ENCODE measurements at places on chromosomes 7 and 10. TPM values are rescaled to one million over a fixed set of nuclear protein-coding genes. Genes with fewer than 3 reads are reported as not detected.

NRBF2 gene
- 50.8 TPM for total RNA-seq

OR2A42 gene
- total RNA-seq: under 0.01 TPM

MMD2 gene
- not detected for total RNA-seq

VPS37D gene
- 3.0 TPM for total RNA-seq

NRAP gene
- total RNA-seq: not detected

RNF133 gene
- total RNA-seq: 0.74 TPM

GDF10 gene
- not detected for total RNA-seq

LRRC18 gene
- total RNA-seq: not detected

AMPH gene
- 1.4 TPM for total RNA-seq

MSMB gene
- total RNA-seq: not detected

Data from smooth muscle cell of the umbilical artery (primary cell).